Activated CD4-positive, alpha-beta T cell treated with anti-CD3 and anti-CD28 coated beads, Interleukin-2, amount 50 U/mL, for 24 hours (primary cell): ENCODE measurements at places on chromosomes 3 and 15.

- DNase-seq, result no peak
Measured at GRCh38 chr15:66858423-66859207, 156.6 kb downstream of the SMAD6 start.

- no peak for DNase-seq
Measured at GRCh38 chr15:51879555-51879954, 50.1 kb downstream of the TMOD3 start.

DNA sequence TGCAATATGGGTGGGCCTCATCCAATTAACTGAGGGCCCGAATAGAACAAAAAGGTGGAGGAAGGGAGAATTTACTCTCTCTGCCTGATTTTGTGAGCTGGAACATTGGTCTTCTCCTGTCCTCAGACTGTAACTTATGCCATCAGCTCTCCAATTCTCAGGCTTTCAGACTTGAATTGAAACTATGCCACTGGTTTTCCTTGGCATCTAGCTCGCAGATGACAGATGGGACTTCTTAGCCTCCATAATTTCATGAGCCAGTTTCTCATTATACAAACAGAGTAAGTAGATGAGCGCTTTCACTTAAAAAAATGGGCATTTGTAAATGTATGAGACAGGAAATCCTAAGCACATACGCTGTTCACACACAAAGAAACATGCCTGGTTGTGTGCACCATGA is 8.7 kb upstream of the PTX3 start:
- no peak for DNase-seq

- DNase-seq, result no peak
Measured at GRCh38 chr15:91219206-91219605, 119.1 kb downstream of the SV2B start.

DNA sequence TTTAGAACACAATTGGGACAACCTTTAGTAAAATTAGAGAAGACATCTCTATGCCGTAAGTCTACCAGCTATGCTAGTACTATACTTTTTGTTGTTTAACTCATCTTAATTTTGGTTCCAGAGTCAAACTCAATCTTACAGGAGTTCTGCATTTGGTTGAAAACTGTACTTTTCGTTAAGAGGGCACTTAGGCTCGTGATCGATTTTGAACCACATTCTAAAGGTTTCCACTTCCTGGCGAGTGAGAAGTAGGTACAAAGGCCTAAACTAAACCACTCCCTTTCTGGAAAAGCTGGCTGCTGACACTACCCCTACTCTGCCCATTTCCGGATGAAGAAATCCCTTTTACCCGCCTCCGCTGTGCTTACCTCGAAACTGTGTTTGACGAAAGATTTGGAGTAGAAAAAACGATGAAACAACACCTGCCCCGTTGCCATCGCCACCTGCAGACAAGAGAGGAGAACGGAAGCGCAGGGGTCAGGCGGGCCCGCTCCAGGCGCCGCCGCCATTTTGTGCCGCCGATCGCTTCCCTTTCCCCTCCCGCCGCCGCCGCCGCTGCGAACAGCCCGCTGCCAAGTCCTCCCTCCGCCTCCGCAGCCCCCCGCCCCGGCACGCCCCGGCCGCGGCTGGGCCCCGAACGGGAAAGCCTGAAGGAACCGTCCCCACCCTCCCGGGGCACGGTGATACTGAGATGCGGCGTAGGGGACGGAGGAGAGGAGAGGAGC is 748 bp downstream of the CCNL1 start:
- DNase-seq, result peak; percentile 68

DNA sequence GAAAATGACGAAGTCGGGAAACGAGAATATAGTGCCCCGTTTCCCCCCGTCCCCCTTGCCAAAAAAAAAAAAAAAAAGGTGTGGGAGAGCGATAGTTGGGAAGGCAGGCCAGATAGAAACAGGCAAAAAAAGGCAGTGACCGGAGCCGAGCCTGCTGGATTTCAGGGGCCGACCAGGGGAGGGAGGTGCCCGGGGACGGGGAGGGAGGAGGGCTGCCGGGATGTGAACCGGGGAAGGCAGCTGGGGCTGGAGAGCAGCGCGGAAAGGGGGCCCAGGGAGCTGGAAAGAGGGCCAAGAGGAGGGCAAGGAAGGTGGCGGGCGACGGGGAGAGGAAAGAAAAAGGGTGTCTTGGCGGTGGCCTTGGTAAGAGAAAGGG is 837 bp downstream of the LRRN1 start:
- DNase-seq, result no peak

DNA sequence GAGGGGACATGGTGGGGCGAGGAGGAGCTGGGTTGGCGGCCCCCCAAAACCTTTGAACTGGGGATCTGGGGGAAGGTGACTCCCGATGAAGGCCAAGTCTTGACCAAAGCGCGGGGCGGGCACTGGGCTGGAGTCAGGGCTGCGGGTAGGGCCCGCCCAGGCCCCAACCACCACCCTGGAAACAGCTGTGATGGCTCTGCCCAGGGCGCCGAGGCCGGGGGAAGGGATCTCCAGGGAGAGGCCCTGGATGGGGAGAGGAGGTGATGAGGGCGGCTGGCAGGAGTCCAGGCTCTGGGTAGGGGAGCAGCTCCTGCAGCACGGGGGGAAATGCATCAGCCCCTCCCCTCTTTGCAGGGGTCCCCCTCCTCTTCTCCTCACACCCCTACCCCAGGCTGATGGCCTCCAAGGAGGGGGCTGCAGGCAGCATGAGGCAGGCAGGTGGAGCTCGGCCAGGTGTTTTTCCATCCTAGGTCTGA is 5.9 kb upstream of the C15orf39 start:
- no peak for DNase-seq

DNA sequence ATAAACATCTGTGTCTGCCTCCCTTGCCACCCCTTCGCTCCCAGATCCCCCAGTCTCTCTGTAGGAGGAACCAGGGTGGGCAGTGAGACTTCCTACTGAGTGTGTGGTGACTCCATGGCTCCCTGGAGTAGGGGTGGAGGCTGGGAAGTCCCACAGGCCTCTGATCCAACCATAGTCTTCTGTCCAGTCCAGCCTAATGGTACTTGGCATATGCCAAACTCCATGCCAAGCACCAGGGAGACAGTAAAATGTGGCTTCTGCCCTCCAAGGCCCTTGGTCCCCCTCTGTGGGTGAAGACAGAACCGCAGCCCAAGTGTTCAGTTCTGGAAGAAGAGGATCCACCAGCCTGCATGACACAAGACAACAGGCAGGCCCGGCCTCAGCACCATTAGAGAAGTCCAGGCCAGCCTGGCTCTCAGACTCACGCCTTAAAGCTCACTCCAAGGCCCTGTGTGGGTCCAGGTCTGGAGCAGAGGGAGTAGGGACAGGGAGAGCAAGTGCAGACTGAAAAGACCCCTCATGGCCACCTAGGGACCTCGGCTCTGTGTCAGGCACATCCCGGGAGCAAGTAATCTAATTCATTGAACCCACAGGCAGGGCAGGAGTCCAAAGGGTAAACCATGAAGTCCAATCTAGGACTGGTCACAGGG is 112.7 kb downstream of the ETFA start:
- no peak for DNase-seq

DNA sequence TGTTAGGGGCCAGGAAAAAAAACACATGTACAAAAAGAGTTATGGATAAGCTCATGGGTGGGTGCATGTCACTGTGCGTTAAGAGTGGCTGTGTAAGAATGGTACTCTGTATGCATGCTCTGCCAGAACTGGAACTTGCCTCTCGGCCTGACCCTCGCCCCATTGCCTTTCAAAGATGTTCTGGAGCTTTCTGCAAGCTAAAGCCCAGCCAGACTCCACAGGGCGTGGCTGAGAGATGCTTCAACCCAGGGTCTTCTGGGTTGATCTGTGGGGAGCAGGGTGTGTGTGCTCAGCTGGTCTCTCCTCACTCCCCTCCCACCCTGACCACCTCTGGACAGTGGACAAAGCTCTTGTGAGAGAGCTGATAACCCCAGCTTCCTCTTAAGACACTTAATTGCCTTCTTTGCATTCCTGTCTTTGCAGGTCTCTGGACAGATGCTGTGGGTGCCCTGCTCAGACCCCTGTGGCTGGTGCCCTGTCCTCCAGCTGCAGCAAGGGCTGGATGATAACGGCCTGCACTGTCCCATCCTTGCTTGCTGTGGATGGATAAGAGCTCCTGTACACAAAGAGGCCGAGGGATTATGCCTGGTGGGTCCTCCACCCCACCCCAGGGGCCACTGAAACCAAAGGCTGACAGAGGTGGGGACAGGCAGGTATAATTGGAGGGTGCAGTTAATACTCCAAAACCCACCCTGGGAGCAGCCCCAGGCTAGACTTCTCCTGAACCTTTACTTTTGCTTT is 28.7 kb downstream of the ALDH1L1 start:
- no peak for DNase-seq

GRCh38 chr15:80967991-80968510 is 21.6 kb downstream of the MESD start:
- DNase-seq, result no peak

DNA sequence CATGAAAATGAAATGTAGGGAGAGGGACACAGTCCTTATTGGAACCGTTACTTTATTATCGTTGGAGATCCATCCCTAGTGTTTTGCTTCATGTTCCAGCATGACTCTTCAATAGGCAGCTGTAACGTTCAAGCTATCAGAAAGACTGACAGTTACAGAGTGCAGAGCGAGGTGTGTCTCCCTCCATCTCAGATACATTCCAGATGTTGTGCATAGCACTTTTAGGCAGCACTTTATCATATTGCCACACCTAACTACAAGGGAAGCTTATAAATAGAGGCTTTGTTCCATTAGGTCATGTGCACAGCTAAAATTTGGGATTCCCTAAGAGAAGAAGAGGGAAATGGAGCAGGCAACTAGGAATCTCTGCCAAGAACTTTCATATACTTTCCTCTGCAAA is 1009.6 kb downstream of the ROBO2 start:
- no peak for DNase-seq

DNA sequence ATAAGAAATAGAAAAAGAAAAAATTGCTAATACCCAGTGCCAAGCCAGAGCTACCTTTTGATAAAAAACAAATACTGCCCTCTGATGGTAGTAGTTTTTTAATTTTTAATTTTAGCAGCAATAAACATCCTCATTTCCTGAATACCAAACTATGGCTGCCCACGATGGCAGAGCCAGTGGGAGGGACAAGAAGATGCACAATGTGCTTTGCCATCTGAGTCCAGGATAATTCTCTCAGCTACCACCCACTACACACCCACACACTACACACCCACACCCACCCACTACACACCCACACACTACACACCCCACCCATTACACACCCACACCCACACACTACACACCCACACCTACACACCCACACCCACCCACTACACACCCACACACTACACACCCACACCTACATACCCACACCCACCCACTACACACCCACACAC is 17.8 kb downstream of the CEP19 start:
- no peak for DNase-seq

- no peak for DNase-seq
Measured at GRCh38 chr15:86236356-86237110, 156.9 kb downstream of the AGBL1 start.

- no peak for DNase-seq
Measured at GRCh38 chr15:62711691-62712454, 330.7 kb upstream of the TPM1 start.

DNA sequence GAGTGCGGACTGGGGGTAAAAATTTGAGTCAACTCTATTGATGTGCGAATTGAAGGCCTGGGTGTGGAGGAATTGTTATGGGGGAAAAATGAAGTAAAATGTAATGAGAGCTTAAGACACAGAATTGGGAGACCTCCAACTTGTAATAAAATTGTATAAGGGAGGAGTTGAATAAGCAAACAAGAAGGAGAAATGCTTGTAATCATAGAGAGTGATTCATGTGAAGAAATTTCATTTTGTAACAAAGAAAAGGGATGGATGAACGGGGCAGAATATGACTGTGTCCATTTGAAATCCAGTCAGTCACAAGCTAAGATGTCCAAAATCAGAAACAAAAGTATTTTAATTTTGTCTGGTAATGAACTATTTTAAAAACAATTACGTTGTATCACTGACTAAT is 552.3 kb downstream of the NAALADL2 start:
- DNase-seq, result no peak

DNA sequence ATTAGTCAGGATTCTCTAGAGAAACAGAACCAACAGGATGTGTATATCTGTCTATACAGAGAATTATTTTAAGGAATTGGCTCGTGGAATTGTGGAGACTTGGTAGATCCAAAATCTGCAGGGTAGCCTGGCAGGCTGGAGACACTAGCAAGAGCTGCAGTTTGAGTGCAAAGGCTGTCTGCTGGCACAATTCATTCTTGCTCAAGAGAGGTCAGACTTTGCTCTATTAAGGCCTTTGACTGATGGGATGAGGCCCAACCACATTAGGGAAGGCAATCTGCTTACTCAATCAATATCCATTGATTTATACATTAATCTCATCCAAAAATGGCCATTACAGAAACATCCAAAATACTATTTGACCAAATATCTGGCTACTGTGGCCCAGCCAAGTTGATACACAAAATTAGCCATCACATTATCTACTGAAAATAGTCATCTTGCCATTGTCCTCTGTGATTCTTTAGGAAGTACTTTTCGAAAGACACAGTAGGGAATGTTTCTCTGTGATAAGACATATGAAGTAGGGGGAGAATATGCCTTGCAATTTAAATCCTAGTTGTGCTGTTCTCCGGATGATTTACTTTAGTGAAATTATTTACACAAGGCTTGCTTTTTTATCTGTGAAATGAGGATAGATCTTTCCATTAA is 873.8 kb downstream of the ROBO2 start:
- no peak for DNase-seq

- peak; percentile 49 for DNase-seq
Measured at GRCh38 chr3:23944861-23945662, at the start of gene NR1D2. Gene NR1D2 (plus strand): TSS chr3:23945286. CDS start chr3:23945579, 293 bp downstream.

- DNase-seq, result no peak
Measured at GRCh38 chr3:98702166-98702565, 61.0 kb upstream of the ST3GAL6 start.

- DNase-seq, result no peak
Measured at GRCh38 chr3:50138266-50139200, 16.6 kb upstream of the SEMA3F start.
